ENCODE measurements at places on chromosomes 5 and 9.

GRCh38 chr9:118230329-118230728 is 526.1 kb downstream of the TLR4 start:
- no peak for DNase-seq

- no peak for DNase-seq
Observed at GRCh38 chr9:122418016-122418415, 47.2 kb downstream of the PTGS1 start.

DNA sequence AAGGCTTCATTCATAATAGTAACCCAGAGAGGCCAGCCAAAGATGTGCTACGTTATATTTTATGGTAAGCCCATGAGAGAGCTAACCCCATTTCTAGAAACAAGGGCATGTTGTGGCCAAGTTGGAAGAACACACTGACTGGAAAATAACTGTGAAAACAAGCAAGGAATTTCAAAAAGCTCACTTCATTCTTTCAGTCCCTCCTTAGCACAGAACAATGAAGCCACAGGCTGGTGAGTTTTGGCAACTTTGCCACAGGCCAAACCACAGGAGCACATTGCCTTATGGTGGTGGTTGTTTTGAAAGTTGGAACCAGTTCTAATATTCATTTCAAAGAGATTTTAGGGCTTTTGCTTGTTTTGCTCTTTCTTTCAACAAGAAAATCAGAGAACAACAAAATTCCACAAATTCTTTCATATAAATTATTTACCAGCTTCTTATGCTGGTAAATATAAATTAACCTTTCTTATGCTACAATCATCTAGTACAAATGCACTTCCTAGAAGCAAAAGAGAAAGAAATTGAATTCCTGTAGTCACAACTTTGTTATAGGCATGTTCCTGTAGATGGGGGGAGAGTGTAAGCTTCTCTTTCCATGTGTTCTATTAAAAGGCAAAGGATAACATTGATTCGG is 225.4 kb upstream of the RFX3 start:
- no peak for DNase-seq

- no peak for DNase-seq
Observed at GRCh38 chr5:852431-853401, 1.9 kb upstream of the ZDHHC11 start.

DNA sequence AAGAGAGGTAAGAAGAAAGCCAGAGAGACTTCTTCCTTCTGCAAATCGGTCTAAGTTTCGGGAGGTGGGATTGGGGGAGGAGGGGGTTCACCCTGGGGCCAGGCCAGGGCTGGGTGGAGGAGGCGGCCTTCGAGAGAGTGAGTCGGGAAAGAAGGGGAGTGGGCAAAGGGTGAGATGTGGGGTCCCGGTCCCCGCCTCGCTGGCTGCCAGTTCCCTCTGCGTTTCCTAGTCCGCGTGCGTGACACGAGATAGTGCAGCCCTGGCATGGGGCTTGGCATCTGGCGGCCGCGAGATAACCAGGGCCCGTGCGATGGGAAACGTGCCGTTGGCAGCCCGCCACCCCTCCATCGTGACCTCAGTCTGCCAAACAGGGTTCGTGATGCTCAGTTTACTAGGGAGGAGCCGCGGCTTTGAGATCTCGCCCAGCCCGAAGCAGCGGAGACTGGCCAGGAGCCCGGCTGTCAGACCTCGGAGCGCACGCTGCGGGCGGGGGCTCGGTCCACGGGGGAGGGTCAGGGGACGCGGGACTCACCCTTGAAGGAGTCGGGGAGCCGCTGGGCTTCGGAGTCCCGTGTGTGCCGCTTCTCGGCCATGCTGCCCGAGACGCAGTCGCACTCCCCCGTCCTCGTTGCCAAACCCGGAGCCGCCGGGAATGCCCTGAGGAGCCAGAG is at the start of gene STOM:
TSS of gene STOM (minus strand) at position 656 of the 671 bp plus-strand sequence. CDS start at position 593, 63 bp downstream.
- no peak for DNase-seq
